ENCODE measurements at places on chromosomes 5 and 9.

- no peak for DNase-seq
Measured at GRCh38 chr9:126400571-126400970, 73.9 kb downstream of the MVB12B start.

DNA sequence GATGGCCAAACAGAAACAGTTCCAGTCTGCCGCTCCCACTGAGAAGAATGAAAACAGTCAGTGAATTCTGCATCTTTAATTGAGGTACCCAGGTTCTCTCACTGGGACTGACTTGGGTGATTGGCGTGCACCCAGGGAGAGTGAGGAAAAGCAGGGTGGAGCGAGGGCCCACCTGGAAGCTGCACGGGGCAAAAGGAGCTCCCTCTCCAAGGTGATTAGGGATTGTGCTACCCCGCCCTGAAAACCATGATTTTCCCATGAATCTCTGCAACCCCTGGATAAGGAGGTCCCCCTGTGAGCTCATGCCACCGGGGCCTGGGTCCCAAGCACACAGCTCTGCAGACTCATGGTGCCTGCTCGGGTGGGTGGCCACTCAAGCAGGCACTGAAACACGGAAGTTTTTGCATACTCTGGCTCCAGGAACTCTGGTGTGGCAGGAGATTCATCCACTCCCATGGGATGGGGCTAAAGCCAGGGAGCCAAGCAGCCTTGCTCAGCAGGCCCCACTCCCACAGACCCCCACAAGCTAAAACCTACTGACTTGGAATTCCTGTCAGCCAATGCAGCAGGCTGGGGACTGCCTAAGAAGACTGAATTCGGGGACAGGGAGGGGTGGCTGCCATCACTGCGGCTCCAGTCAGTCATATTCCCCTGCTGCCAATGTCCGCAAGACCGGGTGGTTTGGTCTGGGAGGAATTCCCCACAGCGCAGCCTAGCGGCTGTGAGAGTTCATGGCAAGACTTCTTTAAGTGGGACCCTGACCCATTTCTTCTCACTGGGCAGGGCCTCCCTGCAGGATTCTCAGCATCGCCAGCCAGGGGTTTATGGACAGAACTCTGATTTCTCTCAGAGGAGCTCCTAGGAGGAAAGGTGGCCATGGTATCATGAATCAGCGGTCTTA lies 652.2 kb upstream of the RGMB start:
- DNase-seq, result no peak

DNA sequence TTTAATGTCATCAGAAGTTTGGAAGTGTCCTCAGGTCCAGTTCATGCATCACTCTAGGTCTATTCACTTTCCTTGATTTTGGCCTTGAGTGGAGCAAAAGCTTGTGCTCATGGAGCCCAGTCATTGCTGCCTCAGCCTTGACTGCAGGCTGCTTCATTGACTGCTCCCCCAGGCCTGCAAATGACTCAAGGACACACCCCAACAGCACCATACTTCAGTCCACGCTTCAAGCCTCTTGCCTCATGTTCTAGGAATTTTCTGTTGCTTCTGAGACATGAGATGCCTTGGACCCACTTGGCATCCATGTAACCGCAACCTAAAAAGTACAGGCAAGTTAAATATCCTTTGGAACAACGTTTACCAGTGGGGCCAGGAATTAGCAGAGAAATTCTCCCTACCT lies 193.7 kb downstream of the PIK3R1 start:
- no peak for DNase-seq

GRCh38 chr9:128002959-128003358 lies 22.2 kb upstream of the EEIG1 start:
- no peak for DNase-seq

DNA sequence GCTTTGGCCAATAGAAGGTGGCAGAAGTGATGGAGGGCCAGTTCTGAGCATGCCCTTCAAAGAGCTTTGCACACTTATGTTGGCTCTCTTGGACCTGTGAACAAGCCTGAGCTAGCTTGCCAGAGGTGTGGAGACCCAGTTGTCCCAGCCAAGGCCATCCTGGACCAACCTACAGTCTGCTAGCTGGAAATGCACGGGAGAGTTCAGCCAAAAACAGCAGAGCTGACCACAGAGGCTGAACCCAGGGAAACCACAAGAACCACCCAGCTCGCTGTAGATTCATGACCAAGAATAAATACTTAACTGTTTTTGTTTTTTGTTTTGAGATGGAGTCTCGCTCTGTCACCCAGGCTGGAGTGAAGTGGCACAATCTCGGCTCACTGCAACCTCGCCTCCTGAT lies 65.4 kb upstream of the HAND1 start:
- DNase-seq, result no peak

GRCh38 chr5:41856644-41857491 lies 13.4 kb downstream of the OXCT1 start:
- DNase-seq, result peak; percentile 22

GRCh38 chr9:93380410-93381060 lies 71.0 kb upstream of the FAM120A start:
- DNase-seq, result no peak

DNA sequence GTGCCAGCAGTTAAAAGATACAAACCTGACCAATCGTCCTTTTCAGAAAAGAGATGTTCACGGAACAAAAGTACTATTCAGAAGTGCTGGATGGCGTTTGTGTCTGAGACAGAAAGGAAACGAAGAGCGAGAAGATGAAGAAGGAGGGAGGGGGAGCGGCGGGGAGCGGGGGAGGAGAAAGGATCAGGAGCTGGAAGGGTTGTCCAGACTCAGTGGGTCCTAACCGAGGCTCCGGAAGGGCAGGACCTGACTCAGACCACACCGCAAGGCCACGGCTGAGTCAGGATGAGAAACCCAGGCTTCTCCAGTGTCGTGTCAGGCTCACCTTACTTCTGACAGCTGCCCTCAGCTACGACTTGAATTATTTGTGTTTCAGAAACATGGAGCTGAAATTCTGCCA lies 46.2 kb downstream of the PAX5 start:
- no peak for DNase-seq

DNA sequence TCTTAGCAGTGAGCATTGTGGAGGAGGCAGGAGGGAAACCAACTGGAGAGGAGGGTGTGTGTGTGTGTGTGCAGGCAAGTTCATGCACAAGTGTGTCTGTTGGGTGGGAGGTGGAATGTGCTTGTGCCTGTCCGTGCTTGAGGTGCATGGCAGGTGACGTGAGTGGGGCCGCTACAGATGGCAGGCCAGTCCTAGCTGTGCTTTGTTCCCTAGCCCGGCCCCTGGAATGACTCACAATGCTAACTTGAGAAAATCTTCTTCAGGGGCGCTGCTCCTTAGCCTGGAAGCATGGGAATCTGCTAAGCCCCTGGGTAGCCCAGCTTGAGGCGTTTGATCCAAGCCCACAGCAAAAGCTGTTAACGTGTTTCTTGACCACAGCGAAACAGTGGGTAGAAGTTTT lies 25.0 kb upstream of the DMRT2 start:
- no peak for DNase-seq

DNA sequence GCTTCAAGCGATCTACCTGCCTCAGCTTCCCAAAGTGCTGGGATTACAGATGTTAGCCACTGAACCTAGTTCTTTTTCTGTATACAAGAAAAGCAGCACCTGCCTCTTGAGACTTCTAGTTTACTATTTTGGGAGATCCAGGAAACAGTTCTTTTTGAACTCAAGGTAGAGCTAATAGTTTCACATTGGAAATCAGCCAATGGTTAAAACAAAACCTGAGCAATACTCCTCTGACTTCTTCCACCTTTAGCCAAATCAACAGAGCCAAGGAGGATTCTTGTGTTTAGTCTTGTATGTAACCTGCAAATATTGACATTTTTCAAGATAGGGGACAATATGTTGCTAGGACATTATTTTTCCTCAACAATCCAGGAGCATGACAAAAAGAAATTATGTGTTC lies 349.4 kb downstream of the SH3GL2 start:
- DNase-seq, result no peak

DNA sequence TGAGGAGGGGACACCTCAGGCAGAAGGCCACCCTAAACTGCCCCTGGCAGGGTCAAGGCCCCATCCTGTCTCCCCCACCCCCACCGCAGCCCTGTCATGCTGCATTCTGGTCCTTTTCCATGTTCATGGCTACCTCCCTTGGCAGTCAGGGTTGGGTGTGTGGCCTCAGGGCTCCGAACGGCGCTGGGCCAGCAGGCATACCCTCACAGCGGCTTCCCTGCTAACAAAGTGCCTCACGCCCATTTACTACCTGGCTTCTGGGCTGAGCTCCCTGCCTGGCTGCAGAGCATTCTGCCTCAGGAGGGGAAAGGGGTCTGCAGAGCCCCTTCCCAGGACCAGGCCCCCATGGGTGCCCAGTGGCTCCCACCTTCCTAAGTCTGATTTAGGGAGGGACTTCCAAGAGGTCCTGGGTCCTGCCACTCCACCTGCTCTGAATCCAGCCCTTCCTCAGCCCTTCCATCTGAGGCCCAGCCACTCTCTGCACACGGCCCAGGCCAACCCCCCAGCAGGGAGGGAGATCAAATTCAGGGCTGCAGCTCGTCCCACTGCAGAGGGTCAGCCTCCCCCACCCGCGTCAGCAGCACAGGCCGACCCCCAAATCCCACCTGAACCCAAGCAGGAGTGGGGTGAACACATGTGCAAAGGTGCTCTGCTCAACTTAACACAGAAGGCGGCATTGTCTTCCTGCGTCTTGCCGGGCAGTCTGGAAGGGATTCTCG lies 115.9 kb upstream of the PHYKPL start:
- DNase-seq, result no peak

All from GM06990 (cell line).